ENCODE measurements at places on chromosomes 4 and X.

DNA sequence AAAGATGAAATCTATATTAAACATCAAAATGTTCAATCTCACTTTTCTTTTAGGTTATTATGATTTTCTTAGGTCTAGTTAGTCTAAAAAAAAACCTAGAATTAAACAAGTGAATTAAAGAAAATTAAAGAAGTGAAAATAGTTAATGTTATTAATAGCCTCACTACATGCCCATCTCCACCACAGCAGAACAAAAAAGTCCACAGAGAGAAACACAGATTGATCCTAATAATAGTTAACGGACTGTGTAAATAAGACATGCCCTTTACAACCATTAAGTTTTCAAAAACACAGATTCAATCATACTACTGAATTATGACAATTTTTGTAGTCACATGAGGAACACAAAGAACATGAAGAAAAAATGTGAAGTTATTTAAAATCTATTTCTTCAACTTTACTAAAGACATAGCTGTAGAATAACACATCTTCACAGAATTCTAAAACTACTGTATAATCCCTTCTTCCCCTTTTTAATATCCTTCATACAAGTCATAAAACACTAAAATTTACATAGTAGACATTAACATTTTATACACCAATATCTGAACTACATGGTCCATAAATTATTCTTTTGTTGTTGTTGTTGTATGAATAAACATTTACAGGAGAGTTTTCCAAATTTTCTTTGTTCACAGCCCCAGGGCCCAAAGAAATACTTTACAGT is 15.3 kb downstream of the HELQ start:
- DNase-seq: no peak

DNA sequence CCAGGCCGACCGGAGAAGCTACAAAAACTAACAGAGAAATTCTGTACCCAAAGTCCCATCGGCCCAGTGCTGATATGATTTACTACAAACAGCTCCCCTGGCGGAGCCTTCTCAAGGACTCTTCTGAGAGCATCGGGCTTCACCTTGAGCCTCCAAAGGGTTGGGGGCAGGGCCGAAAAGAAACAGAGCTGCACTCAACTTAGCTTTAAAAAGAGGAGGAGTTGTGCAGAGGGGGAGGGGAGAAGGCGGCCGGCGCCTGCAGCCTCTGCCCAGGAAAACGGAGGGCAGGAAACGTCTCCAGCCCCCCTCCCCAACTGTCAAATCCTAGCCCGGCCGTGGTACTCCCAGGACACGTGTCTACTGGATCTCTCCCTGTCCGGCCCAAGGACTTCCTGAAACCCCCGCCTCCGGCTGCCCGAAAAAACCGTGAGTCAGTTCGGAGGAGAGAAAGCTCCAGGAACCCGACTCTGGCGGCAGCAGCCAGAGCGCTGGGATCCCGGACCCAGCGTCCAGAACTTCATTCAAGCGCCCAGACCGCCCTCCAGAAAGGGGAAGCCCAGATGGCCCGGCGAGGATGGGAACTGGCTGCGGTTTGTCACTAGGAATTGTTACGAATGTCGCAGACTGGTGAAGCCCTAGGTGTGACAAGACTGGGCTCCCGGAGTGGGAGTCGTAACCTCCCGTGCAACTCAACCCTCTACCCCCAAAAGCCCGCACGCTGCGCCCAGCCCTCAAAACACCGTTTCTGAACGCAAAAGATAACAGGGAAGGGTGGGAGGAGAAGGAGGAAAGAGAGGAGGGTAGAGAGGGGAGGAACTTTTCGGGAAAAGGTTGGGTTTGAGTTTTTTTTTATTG is 973 bp downstream of the ADAMTS3 start:
- peak; percentile 1 for DNase-seq

DNA sequence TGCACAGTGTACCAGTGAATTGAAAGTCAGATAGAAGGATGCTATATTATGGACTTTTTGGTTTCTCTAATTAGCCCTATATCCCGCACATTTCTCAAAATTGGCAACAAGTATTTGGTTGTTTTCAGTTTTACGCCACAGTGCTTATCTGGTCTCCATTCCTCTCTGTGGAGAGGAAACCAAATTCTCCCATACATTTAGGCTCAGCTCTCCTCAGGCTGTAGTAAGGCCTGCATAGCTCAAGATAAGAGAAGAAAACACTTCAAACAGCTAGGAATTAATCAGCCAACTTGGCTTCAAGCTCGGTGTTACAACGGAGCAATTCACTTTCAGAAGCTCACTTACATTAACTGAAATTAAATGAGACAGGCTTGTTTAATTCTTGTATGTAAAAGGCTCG is 263.2 kb downstream of the PDHA2 start:
- no peak for DNase-seq

DNA sequence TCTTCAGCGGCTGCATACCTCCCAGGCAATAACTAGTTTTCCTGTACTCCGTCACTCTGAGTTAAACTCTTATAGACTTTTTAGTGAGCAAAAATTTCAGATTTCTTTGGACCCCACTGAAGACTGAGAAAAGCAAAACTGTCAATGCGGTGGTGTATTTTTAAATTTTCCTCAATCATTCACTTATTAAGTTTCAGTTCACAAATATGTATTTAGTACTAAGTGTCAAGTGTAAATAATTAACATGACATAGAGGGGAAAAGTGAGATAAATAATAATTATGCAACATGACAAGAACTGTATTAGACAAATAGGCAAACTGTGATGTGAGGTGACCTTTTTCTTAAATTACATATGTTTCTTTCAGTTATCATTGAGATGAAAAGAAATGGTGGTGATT is 124.4 kb downstream of the NAF1 start:
- DNase-seq: no peak

- no peak for DNase-seq
These were observed 3.8 kb upstream of the CITED1 start for GRCh38 chrX:72309297-72310071.

DNA sequence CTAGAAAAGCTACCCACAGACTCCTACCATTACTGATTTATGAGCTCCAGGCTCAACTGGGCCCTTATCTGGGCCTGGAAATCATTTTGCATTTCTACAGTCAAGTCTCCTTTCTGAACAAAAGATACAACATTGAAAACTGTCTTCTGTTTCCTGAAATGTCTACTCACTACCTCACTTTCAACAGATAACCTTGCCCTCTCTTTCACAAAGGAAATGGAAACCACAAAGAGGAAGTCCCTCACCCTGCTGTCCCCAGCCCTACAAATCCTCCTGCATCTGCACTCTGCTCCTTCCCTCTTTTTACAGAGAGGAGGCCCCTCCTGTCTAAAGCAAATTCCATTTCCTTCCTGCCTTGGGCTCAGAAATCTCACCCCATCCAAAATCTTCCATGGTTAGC is 24.8 kb upstream of the CYBB start:
- no peak for DNase-seq

DNA sequence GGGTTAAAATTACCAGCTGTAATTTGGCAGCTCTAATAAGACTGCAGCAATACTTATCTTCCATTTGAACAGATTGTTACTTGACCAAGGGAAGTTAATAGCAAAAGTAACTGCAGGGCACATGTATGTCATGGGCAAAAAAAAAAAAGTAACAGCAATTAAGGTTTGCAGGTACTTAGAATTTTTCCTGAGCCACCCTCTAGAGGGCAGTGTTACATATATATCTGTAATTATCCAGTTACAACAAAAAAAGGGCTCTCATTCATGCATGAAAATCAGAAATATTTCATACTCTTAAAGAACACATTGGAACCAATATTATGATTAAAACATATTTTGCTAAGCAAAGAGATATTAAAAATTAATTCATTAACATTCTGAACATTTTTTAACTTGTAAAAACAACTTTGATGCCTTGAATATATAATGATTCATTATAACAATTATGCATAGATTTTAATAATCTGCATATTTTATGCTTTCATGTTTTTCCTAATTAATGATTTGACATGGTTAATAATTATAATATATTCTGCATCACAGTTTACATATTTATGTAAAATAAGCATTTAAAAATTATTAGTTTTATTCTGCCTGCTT is 25.1 kb downstream of the XIAP start:
- no peak for DNase-seq

- no peak for DNase-seq
These were observed 2637.0 kb downstream of the PCDH7 start for GRCh38 chr4:33357121-33357520.

DNA sequence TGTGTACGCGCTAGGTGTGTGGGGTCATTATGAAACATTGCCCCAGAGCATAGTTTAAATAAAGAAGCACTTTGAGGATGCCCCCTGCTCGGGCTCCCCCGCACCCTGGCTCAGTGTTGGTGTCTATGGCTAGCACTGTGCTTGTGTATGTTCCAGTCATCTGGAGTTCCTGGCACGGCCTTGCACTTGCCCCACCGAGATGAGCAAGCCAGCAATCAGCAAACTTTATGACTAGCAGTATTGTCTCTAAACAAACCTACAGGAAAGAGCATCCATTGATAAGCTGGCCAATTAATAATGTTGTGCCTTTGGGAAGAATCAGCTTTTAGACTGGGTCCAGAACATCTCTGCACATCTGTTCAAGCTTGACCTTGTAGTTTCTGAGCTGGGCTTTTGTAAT is 707 bp upstream of the SHROOM4 start:
- no peak for DNase-seq

DNA sequence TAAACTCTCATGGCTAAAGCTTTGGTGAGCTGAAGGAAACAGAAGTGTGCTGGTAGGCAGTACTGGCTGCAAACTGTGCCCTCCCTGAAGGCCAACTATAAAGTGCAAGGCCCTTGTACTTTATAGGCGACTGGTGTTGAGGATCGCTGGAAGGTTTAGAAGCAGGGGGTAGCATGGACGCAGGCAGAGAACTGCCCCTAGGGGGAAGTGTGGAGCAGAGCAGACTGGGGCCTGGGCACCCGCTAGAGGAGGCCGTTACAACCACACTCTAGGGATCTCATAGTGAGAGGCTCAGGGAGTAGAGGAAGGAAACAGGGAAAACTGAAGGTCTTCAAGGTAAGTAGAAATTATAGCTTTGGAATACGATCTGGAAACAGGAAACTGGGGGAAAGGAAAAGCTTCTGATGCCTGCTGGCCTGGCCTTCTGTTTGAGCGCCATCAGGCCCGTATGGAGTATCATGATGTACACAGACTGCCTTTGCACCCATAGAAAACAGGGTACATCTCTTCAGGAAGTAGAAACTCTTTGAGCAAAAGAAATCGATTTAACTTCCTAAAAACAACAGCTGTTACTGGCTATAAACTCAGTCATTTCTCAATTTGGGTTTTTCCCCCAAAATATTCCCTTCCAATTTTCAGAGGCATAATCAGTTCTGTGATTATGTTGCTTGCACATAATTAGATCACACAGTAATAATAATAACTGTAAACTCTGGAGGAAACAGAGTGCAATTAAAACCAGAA is 23.9 kb upstream of the TMSB4X start:
- peak; percentile 53 for DNase-seq

- DNase-seq: no peak
These were observed 3.9 kb upstream of the TRIM60 start for GRCh38 chr4:165027762-165028402.

GRCh38 chr4:118018381-118019145 is 15.7 kb upstream of the NDST3 start:
- no peak for DNase-seq

GRCh38 chr4:172787111-172787510 is 381.5 kb upstream of the GALNT7 start:
- no peak for DNase-seq

DNA sequence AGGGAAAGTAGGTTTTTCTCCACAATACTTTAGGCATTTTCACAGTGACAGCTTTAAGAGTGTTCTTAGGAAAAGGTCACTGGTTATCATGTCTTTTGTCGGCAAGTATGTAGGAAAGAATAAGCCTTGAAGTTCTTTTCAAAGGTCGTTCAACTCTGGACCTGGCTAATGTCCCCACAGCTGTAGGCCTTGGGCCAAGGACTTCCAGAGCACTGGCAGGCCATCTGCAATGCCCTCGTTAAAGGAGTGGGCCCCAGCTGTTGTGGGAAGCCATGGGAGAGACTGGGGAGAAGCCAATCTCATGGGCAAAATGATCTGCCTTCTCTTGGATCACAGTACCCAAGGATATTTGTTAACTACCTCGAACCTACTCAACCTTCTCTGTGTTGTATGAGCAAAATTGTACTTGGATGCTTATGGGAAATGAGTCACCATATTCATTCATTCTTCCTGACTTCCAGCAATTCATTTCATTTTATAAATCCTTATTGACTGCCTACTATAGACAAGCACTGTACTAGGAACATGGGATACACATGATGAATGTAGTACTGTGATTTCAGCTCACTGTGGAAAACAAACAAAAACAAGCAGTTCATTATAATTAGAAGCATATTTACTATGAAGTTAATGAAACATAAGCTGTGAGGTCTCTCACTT is 141.1 kb upstream of the KIT start:
- DNase-seq: no peak

DNA sequence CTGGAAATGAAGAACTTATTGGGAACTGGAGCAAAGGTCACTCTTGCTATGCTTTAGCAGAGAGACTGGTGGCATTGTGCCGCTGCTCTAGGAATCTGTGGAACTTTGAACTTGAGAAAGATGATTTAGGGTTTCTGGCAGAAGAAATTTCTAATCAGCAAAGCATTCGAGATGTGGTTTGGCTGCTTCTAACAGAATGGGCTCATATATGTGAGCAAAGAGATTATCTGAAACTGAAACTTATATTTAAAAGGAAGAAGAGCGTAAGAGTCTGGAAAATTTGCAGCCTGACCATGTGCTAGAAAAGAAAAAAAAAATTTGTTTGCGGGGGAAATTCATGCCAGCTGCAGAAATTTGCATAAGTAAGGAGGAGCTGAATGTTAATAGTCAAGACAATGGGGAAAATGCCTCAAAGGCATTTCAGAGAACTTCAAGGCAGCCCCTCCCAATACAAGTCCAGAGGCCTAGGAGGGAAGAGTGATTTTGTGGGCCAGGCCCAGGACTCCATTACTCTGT is 35.9 kb upstream of the PAPSS1 start:
- DNase-seq: no peak
